ENCODE measurements at places on chromosomes 6 and 20.

DNA sequence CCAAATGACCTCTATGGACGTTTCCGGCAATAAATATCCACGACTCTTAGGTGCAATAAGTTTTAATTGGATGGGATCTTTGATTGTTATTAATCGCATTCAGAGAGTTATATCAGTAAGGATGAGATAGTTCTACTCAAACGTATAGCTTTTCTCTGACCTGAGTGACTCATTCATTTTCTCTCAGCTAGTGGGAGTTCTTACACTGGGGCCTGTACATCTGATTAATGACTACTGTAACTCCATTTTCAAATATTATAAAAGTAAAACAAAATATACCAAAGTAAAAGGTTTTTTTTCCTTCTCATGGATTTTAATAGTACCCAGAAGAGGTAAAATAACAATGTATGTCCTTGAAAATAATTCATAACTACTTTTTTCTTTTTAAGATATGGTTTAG, 41.1 kb upstream of the SAMD5 start:
- no peak for DNase-seq

DNA sequence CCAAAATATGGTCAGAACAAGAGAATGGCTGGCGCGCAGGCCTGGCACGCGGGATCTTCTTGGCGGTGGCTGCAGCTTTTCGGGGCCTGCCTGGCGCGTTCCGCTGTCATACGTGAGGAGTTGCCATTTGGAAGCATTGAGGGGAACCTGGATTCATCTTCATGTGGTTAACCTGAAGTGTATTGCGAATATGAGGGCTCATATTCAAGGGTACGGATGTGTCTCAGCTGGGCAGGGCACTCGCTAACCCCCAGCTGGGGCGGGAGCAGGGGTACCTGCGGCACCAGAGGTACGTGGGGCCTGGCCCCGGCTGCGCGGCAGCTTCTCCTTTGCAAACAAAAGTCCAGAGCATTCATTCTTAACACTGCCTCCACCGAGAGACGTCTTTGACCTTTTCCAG, 605.6 kb downstream of the QKI start:
- DNase-seq: no peak

GRCh38 chr6:75273009-75273408, 11.6 kb downstream of the TMEM30A start:
- DNase-seq: no peak

DNA sequence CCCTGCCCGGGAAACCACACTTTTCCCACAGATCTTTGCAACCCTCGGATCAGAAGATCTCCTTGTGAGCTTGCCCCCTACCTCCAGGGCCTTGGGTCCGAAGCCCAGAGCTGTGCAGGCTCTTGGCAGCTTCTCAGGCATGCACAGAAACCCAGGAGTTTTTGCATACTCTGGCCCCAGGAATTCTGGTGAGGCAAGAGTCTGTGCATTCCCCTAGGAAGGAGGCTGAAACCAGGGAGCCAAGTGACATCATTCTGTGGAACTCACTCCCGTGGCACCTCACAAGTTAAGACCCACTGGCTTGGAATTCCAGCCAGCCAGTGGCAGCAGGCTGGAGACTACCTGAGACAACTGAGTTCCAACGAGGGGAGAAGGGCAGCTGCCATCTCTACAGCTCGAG, 100.1 kb downstream of the TNFRSF21 start:
- no peak for DNase-seq

GRCh38 chr6:70706491-70707123, 38.9 kb downstream of the SMAP1 start:
- DNase-seq: no peak

GRCh38 chr20:33862709-33863403, 51.7 kb downstream of the CHMP4B start:
- DNase-seq: peak; percentile 65

GRCh38 chr6:8041913-8042583, 22.1 kb downstream of the BLOC1S5 start:
- no peak for DNase-seq

GRCh38 chr20:9409352-9409751, 105.0 kb upstream of the LAMP5 start:
- no peak for DNase-seq

DNA sequence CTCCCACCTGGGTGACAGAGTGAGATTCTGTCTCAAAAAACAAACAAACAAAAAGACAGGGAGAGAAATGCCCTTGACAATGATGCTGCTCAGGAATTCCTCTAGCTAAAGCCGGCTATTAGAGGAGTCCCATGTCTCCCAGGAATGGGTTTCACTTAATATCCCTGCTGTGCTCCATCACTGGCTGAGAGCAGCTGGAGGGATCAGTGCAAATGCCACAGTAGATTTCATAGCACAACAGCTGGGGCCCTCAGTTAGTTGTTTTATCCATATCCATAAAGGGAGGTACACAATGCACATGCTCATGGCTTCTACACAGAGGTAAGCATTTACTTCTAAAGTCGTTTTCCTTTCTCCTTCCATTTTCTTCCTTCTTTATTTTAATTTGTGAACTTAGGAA, 742.0 kb upstream of the POU3F2 start:
- no peak for DNase-seq

GRCh38 chr6:5680095-5680494, 326.6 kb downstream of the NRN1 start:
- DNase-seq: no peak

DNA sequence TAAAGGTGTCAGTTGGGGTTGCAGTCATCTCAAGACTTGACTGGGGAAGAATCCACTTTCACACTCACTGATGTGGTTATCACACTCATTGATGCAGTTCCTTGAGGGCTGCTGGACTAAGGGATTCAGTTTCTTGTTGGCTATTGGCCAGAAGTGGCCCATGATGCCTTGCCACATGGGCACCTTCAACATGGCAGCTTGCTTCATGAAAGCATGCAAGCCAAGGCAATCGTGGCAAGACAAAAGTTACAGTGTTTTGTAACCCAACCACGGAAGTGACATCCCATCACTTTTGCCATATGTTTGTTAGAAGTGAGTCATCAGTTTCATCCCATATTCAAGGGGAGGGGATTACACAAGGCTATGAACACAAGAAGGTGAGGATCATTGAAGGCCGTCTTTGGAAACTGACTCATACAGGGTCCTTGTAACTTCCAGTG, 3.8 kb upstream of the RANBP9 start:
- DNase-seq: no peak

DNA sequence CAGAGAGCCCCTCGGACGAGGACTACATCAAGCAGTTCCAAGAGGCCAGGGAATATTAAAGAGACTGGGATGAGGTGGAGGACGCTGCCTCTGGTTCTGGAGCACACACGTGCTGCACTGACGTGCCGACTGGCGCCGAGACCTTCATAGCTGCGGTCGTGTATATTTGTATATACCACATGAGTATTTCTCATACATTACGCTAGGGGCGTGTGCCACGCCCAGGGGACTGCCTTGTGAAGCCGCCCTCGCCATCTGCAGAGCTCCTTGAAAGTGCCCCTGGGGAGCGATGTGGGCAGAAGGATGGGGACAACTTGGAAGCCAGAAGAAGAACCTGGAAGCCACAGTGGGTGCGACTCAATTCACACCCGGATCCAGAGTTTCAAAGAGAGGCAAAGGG, 78.3 kb downstream of the ISM1 start:
- peak; percentile 7 for DNase-seq
